Immature natural killer cell (primary cell): ENCODE measurements at places on chromosomes 7 and 10.

- no peaks in the 10 kb centered on the region for H3K27me3 ChIP-seq
- H3K4me3 ChIP-seq, result no peak overlapping the region
- H3K4me1 ChIP-seq, result no peaks in the 10 kb centered on the region
Measured at GRCh38 chr10:46218921-46219320, 67.9 kb upstream of the ANTXRL start.

- H3K27me3 ChIP-seq, result peaks cover 2% of the 10 kb centered on the region
- no peak overlapping the region for H3K27ac ChIP-seq
- H3K36me3 ChIP-seq, result no peaks in the 10 kb centered on the region
- no peak overlapping the region for H3K4me3 ChIP-seq
Measured at GRCh38 chr10:64113792-64114191, 592.6 kb downstream of the REEP3 start.

GRCh38 chr7:38222481-38223096, 44.5 kb downstream of the STARD3NL start:
- H3K27me3 ChIP-seq, result peaks cover 5% of the 10 kb centered on the region
- DNase-seq, result peak; percentile 66
- H3K27ac ChIP-seq, result peak overlapping the region; percentile 97
- peaks cover 24% of the 10 kb centered on the region for H3K36me3 ChIP-seq

- H3K4me3 ChIP-seq, result no peak overlapping the region
- H3K27ac ChIP-seq, result no peak overlapping the region
- peaks cover 4% of the 10 kb centered on the region for H3K27me3 ChIP-seq
- peaks cover 20% of the 10 kb centered on the region for H3K4me1 ChIP-seq
- DNase-seq, result no peak
Measured at GRCh38 chr10:129755621-129756020, 208.5 kb downstream of the EBF3 start.

- H3K4me1 ChIP-seq, result no peaks in the 10 kb centered on the region
- no peak overlapping the region for H3K4me3 ChIP-seq
- no peaks in the 10 kb centered on the region for H3K27me3 ChIP-seq
- no peak for DNase-seq
Measured at GRCh38 chr7:69218576-69218975, 379.7 kb upstream of the AUTS2 start.

- H3K4me3 ChIP-seq, result no peak overlapping the region
- H3K27me3 ChIP-seq, result peaks cover 2% of the 10 kb centered on the region
- no peak overlapping the region for H3K27ac ChIP-seq
- no peaks in the 10 kb centered on the region for H3K36me3 ChIP-seq
Measured at GRCh38 chr10:123722351-123722750, 56.2 kb downstream of the GPR26 start.

DNA sequence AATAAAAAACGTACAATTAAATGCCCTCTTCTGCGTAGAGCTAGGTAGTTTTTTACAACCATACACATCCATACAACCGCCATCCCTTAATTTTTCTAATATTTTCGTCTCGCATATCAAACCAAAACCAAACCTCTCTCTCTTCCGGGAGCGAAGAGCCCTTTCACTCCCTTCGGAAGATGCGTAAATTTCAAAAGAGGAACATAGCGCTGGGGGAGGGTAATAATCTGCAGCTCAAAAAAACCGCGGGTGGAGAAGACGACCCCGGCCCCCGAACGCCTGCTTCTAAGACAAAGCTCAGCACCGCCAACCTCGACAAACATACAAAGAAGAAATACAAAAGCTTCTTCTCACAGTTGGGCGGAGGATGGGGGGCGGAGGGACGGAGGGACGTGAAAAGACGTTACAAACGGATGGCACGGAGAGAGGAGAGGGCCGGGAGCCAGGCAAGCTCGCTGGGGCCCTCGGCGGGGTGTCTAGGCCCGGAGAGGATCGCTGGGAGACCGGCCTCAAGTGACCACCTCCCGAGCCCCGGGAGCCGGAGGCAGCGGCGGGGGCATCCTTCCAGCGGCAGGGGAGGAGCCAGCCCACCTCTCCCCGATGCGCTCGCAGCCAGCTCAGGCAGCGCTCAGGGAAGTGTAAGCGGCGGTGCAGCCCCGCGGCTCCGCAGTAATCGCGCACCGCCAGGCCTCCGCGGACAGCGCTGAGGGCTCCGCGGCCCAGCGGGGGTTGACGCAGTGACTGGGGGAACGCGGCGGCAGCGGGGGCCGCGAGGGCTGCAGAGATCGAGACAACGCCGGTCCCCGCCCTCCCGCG, 851 bp downstream of the MKRN1 start:
- peak overlapping the region; percentile 93 for H3K27ac ChIP-seq
- DNase-seq, result peak; percentile 18
- peaks cover 11% of the 10 kb centered on the region for H3K27me3 ChIP-seq
- peaks cover 39% of the 10 kb centered on the region for H3K4me1 ChIP-seq

GRCh38 chr10:36089790-36090440, 447.8 kb upstream of the FZD8 start:
- H3K4me3 ChIP-seq, result no peak overlapping the region
- H3K27ac ChIP-seq, result no peak overlapping the region
- H3K27me3 ChIP-seq, result no peaks in the 10 kb centered on the region

GRCh38 chr10:69505636-69506318, 54.5 kb downstream of the TSPAN15 start:
- H3K36me3 ChIP-seq, result no peaks in the 10 kb centered on the region
- no peak overlapping the region for H3K27ac ChIP-seq
- no peak overlapping the region for H3K4me3 ChIP-seq
- H3K27me3 ChIP-seq, result peaks cover 2% of the 10 kb centered on the region
- H3K4me1 ChIP-seq, result peaks cover 5% of the 10 kb centered on the region

DNA sequence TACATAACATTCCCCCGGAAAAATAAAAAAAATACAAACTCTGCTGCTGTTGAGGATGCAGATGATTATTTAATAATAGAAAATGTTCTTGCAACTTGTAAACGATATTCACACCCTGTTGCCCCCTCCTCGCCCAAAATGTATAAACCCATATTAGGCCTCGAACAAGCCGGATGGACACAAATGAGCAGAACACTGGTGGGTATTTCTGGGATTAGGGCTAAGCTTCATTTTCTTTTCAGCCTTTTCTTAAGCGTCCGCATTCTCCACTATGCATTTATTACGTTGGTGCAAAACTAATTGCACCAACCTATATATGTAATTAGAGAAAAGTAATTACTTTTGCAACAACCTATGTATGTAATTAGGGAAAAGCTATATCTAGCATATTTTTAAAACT, 349 bp upstream of the GNG11 start:
- H3K27ac ChIP-seq, result no peak overlapping the region
- H3K27me3 ChIP-seq, result peaks cover 17% of the 10 kb centered on the region
- H3K36me3 ChIP-seq, result no peaks in the 10 kb centered on the region

DNA sequence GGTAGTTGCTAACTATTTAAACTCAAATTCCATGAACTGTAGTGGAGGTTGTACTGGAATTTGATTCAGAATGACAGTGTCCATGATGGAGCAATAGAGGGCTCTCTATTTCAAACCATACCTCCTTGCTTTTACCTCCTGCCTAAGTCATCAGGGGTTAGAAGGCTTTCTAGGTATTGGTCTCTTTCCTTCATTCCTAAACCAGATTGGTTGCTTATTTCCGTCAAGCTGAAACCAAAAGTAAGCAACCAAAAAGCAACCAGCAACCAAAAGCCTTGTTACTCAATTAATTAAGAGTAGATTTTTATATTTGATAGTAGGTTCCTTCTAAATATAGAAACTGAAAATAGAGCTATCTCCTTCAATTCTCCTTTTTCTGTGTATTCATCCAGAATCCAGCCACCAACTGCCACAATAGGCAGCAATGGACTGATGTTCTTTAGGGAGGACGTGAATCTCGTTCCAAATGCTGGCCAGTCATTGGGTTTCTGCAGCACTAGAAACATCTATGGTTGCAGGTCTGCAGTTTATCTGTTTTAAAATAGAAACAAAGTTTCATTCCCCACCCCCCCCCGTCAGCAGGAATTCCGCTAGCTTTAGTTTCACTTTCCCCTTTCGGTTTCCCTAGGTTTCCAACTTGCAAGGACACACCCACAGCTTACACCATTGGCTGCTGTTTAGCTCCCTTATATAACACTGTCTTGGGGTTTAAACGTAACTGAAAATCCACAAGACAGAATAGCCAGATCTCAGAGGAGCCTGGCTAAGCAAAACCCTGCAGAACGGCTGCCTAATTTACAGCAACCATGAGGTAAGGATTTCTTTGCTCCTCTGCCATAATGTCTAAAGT, at the start of gene IFIT1:
TSS of gene IFIT1 (plus strand) at position 717 of the 850 bp plus-strand sequence. CDS start at position 807, 90 bp downstream.
- H3K27ac ChIP-seq, result peak within 1 kb of the TSS; percentile 84
- H3K27me3 ChIP-seq, result no peaks in the 10 kb centered on the region
- peak within 1 kb of the TSS; percentile 84 for H3K4me3 ChIP-seq
- DNase-seq, result peak; percentile 66

- peaks cover 24% of the 10 kb centered on the region for H3K36me3 ChIP-seq
- no peak overlapping the region for H3K4me3 ChIP-seq
- no peak for DNase-seq
Measured at GRCh38 chr7:128959296-128959695, 21.6 kb downstream of the IRF5 start.

DNA sequence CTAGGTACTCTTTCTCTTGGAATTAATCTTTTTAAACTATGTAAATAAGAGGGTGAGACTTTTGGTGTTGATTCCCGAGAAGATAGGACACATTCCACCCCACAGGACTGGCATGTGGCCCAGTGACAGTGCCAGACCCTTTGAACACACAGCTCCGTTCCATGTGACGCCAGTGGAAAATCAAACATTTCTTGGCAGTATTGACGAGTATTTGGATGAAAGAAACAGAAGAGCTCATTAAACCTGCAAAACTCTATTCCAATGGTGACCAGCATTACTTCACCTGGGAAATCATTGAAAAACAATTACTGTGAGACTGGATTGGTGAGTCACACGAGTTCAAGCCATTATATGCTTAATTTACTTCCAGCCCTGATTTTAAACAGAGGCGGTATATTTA, 25.8 kb downstream of the AKR1E2 start:
- no peak overlapping the region for H3K4me3 ChIP-seq
- peaks cover 8% of the 10 kb centered on the region for H3K4me1 ChIP-seq
- H3K27ac ChIP-seq, result no peak overlapping the region

- peaks cover 17% of the 10 kb centered on the region for H3K4me1 ChIP-seq
- H3K4me3 ChIP-seq, result no peak overlapping the region
- H3K27me3 ChIP-seq, result peaks cover 10% of the 10 kb centered on the region
- H3K36me3 ChIP-seq, result peaks cover 24% of the 10 kb centered on the region
- no peak overlapping the region for H3K27ac ChIP-seq
- no peak for DNase-seq
Measured at GRCh38 chr7:1977876-1978441, 254.8 kb downstream of the MAD1L1 start.

DNA sequence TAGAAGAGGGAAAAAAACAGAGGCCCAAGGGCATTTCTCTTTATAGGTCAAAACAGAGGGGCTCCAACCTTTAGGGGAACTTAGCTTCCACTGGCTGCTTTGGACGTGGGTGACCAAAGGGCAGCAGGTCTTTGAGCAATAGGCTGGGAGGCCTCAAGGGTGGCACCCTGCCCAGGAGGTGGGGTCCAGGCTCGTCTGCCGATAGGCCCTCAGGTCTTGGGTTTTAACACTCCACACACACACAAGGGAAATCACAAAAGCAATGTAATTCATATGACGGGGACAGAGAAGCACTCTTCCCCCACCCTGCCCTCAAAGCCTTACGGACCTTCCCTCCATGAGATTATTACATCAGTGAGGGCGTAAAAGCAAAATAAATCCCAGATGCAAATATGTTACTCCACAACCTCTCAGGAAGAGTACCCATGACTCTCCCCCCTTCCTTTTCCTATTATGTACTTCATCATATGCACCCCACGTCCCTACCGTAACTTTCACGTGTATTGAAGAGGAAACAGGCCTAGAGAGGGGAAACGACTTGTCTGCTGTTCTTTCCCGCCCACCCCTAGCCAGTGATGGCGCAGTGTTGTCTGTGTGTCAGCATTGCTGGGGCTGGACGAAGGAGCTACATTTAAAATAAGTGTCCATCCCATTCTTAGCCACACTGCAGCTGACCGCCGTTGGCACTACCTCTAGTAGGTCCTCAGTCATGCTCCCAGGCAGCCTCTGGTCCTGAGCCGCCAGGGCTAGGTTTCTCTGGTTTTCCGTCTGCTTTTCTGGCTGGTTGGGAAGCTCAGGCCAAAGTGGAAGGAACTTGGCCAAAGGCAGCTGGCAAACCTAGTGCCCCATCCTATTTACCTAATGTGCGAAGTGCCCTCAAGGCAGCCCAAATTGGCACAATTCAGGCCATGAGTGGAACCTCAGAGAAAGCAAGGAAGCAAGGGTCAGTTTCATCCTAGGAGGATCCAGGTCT, 2.1 kb downstream of the PCBD1 start:
- peaks cover 18% of the 10 kb centered on the region for H3K36me3 ChIP-seq
- H3K27me3 ChIP-seq, result no peaks in the 10 kb centered on the region
- H3K4me1 ChIP-seq, result peaks cover 11% of the 10 kb centered on the region
- H3K27ac ChIP-seq, result peak overlapping the region; percentile 68

- H3K27me3 ChIP-seq, result peaks cover 5% of the 10 kb centered on the region
- no peaks in the 10 kb centered on the region for H3K4me1 ChIP-seq
- H3K36me3 ChIP-seq, result no peaks in the 10 kb centered on the region
- H3K27ac ChIP-seq, result no peak overlapping the region
- no peak overlapping the region for H3K4me3 ChIP-seq
Measured at GRCh38 chr7:46160861-46161260, 239.8 kb upstream of the IGFBP3 start.

DNA sequence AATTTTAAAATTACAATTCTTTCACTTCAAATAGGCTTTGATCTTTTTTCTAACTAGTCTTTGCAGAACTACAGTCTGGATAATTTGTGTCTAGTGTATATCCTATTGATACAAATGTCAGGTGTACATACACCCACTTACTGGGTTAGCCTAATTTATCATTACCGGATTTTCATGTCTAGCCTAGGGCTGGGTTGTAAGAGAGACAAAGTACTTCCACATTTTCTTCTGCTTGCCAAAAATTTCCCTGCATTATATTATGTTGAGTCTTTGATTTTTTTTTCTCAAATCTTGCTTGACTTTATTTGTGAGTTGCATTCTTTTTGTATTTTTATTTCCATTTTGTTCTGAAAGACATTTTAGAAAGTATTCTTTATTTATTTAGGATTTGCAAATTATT, 284.8 kb upstream of the FZD8 start:
- H3K27me3 ChIP-seq, result no peaks in the 10 kb centered on the region
- no peak for DNase-seq
- H3K36me3 ChIP-seq, result no peaks in the 10 kb centered on the region
- no peaks in the 10 kb centered on the region for H3K4me1 ChIP-seq
- H3K4me3 ChIP-seq, result no peak overlapping the region
